ENCODE measurements at places on chromosomes 11 and 22.

DNA sequence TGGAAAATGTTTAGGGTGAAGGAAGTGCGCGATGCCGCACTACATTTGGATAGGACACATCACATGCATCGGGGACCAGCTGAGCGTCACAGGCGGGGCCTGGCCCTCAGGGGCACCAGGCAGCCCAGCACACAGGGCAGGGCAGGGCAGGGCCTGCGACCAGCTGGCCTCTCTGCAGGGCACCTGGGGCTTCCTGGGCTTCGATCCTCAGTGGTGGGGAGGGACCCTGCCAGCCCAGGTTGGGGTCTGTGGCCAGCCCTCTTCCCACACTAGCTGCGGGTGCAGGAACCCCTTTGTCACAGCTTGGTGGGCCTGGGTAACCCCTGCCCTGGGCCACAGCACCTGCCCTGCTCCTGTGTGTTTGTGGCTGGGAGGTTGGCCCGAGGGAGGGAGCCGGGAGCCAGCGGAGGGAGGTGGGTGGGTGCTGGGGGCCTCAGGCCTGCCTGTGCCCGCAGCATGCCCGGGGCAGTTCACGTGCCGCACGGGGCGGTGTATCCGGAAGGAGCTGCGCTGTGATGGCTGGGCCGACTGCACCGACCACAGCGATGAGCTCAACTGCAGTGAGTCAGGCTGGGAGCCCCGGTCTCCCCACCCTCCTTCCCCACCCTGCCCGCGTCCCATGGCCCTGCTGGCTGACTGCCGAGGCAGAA lies 37.9 kb downstream of the ST14 start:
- DNase-seq, result no peak

DNA sequence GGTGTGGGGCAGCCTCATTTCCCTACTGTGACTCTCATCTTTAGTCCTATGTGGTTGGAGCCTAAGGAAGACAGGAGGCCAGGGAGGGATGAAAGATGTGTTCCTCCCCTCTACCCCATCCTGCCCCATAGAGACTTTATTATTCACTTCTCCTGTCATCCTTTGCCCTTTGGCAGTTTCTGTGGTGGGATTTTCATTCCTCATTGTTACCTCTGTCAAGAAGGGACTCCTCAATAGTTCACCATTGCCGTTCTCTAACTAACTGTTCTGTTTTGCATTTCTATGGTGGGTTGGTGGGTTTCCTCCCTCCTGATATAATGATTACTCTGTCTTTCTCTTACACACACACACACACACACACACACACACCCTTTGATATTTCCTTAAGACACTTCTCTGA lies 202.3 kb downstream of the DSCAML1 start:
- DNase-seq, result no peak

DNA sequence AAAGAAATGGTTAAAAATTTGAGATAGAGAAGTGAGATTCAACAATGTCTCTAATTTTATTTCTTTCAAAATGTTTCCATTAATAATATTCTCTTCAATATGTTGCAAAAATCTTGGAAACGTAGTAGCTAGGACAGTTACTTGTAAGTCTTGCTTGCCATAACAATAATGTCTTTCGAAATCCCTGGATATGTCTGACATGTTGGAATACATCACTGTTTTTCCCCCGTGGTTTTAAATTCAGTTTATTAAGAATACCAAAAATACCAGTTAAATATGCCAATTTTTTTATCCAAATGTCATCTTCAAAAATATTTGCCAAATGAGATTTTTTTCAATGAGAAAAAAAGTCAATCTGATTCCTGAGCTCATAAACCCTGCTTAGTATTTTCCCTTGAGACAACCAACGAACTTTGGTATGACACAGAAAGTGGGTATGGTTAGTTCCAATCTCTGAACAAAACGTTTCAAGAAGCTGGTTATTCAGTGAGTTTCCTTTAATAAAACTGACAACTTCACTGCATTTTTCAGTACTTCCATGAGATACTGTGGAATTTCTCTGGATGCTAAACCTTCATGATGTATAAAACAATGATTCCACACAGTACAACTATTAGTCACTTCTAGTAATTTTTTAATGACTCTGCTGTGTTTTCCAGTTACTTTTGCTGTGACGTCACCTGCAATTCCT lies 36.7 kb upstream of the AMPD3 start:
- DNase-seq, result no peak

- no peak for DNase-seq
Measured at GRCh38 chr22:46612904-46613605, 7.1 kb upstream of the GRAMD4 start.

DNA sequence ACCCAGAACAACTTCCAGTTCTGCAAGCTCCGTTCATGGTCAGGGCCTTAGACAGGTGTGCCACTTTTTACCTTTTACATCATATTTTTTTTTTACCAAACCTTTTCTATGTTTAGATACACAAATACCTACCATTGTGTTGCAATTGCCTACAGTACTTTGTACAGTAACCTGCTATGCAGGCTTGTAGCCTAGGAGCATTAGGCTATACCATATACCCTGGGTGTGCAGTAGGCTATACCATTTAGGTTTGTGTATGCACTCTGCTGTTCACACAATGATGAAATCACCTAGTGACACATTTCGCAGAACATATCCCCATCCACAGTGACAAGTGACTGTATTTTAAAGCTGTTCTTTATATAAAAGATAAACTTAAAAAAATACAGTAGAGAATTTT lies 29.6 kb downstream of the APIP start:
- no peak for DNase-seq

- DNase-seq, result no peak
Measured at GRCh38 chr22:26860301-26860700, 202.9 kb downstream of the MIAT start.

DNA sequence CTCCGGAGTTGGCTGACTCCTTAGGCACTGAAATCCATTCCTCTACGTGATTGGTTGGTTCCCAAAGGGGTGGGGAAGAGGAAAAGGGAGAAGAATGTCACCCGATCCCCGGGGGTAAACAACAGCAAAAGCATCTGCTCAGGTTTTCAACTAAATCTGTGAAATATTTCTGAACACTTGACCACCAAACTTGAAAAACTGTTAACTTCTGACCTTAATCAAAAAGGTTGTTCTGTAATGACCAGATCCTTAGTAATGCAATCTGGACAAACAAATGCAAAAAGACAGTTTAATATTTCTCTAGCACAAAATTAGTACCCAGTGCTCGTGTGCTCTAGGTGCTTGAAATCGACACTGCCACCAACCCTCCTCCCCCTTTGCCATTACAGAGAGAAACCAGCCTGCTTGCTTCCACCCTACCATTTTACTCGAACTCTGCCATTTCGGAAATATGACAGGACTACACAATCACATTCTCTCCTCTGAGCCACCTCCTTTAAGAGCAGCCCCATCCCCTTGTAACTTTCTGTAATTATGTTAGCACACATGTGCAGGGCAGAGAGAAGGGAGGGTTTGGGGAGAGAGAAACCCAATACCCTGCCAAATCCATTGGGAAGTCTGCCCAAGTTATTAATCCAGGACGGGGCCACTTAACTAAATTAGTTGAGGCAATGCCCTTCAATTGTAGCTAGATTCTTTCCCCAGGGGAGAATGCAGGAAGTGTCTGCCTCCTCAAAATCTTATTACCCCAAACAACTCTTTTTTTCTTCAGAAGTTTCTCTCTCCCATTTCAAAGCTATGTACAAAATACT lies 113.8 kb downstream of the RBFOX2 start:
- no peak for DNase-seq

GRCh38 chr22:27877501-27877900 lies 41.6 kb downstream of the PITPNB start:
- DNase-seq, result peak; percentile 39

DNA sequence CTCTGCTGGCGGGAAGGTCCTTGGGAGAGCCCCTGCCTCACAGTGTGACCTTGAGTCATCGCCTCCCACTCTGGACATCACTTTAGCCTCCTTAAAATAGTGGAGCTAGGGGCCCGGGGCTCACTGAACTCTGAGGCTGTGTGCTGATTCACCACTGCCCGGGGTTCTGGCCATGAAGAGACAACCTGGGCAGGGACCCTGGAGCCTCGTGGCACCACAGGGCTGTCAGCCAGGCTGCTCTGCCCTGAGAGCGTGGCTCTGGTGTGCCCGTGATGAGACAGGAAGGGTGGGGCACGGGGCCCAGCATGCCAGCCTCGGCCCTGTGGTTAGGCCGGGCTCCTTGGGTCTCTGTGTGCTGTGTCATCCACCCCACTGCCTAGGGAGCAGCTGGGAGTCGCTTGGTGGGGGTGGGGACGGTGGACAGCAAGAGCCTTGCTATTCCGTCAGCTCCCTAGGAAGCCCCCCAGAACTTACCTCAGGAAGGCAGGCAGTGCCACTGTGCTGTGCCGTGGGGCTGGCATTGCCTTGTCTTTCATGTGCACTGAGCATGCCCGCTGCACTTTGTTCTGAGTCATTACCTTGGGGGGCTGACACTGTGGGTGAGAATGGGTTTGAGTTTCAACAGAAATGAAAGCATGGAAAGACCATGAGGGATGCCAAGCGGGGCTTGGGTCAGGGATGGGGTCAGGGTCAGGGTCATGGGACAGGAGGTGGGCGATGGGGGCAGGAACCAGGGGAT lies 31.7 kb downstream of the TPCN2 start:
- DNase-seq, result no peak

- no peak for DNase-seq
Measured at GRCh38 chr11:86704710-86705109, 32.3 kb upstream of the ME3 start.

DNA sequence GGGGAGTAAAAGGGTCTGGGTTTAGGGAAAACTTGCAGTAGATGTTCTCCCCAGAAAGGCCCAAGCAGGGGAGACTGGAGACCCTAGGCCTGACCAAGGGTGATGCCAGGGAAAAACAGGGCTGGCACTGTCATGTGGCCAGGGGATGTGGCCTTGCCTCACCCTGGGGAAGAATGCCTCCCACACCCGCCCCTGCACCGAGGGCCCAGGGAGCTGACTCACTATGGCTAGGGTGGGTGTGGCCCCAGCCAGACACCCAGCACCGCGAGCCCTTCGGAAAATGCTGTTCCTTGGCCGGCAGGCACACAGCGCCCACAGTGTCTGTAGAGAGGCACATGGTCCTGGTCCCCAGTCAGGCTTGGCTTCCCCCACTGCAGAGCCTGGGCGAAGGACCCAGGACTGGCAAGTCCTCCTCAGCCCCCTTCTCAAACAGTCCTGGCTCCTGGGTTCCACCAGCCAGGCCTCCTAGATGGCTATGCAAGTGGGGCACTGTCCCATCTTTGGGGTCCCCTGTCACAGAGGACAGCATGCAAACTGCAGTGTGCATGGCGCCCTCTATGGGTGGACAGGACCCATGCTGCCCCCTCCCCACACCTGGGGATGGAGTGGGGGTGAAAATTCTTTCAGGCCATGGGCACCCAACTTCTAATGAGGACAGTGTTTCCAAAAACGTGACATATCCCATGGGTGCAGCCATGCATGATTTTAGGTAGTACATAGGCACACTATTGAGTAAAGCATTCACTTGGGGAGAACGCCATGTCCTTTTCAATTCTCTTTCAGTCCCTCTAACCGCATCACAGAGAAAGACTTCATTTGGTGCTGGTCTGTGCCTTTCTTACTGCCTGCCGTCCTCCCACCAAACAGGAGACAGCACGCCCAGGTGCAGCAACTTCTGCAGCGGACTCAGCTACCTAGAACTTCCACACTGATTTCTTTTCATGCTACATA lies 15.2 kb downstream of the TMPRSS5 start:
- DNase-seq, result no peak

- DNase-seq, result no peak
Measured at GRCh38 chr11:112100462-112100861, 13.8 kb downstream of the SDHD start.

- DNase-seq, result peak; percentile 36
Measured at GRCh38 chr11:43852057-43852636, 28.5 kb upstream of the ALKBH3 start.

- no peak for DNase-seq
Measured at GRCh38 chr11:2132874-2133240, 6.3 kb downstream of the IGF2 start.

- DNase-seq, result no peak
Measured at GRCh38 chr11:8262552-8263108, 1.0 kb downstream of the LMO1 start.

DNA sequence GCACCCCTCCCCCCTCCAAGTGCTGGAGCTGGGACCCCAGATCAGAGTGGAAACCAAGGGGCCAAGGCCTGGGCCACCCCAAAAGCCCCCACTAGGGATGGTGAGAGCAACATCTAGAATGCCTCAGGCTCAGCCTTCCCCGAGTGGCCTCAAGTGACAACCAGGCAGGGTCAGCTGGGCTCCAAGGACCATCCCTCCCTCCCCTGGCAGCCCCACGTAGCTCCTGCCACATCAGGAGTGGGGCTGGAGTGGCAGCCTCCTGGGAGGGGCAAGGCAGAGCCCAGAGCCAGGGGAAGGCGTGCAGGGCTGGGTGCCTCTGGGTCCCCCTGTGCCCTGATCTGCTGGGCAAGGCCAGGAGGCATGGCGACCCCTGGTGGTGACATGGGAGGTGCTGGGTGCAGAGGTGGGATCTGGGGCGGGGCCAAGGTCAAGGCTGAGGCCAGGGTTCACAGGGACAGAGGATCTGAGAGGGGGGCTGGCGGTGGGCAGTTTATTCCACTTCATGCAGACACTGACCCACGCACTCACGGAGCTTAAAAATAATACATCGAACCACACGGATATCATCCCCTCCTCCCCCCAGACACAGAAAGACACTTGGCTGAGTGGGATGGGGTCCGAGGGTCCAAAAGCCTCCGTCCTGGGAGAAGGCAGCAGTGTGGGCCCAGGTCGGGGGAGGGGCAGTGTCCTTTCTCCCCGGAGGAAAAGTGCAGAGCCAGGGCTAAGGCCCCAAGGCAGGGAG lies 15.8 kb upstream of the EHD1 start:
- DNase-seq, result no peak

- DNase-seq, result no peak
Measured at GRCh38 chr11:876545-876944, 33.9 kb downstream of the TSPAN4 start.

DNA sequence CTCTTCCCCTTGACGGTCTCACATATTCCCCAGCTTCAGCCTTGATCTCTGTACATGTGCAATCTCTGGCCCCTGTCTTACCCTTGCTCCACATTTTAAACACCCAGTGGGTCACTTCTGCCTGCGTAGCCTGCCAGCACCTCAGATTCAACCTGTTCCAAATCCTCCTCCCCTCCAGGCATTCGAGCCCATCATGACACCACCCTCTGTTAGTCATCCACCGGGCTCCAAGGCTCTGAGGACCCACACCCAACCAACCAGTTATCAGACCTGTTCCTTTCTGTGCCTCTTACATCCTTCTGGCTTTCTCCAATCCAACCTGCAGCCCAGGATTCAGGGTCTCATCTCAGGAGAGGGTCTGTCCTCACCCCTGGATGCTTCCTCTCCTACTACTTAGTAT lies 119.8 kb upstream of the TBCEL start:
- no peak for DNase-seq

DNA sequence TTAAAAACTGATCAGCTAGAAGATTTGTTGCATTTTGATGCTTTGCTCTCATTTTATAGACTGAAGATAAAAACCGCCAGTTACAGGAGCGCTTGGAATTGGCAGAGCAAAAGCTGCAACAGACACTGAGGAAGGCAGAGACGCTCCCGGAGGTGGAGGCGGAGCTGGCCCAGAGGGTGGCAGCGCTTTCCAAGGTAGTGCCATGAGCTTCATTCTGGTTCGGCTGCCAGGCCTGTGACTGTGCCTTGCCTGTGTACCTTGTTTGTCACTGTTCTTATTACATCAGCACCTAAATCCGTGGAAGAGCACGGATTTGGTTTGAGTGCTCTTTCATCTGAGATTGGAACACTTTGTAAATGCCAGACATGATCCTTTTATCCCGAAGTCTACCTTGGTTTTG lies 61.4 kb downstream of the PPFIA1 start:
- no peak for DNase-seq
